ENCODE measurements at places on chromosomes 6 and 20.

DNA sequence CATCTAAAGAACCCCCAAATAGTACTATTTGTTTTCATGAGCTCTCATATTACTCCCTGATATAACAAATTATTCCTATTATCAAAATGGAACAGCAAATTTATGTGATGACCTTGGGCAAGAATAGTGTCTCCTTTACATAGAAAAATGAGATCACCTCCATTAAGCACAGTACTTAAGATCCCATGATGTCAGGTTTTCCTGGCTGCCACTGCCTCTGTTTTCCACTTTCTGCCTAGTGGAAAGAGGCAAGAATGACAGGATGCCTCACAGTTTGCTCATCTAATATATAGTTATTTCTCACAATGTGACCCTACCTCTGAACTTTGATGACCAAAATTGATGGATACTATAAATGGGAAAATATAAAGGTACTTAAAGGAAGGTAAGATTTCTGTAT lies 260.1 kb upstream of the SGK1 start:
- DNase-seq, result no peak

DNA sequence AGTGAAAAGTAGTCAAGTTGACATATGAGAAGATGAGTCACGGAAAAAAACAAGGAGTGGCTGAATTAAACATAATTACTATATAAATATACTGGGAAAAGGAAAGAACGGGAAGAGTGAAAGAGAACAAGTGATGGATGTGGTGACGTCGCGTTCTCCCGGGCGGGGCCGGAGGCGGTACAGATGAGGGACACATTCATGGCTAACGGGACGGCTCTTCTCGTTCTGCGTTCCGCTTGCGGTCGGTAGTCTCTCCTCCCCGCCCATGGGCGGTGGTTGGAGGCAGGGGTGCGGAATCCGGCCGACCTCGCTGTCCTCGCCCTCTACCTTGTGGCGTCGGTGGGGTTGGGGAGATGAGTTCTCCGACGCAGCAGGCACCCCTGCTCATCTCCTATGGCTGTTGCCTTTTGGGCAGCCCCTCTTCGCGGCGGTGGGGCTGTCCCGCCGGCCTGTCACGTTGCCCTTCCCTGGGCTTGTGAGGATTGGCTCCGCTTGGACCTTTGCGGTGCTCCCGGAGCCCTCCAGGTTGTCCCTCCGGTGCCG lies 22.5 kb downstream of the HLA-G start:
- peak; percentile 29 for DNase-seq

DNA sequence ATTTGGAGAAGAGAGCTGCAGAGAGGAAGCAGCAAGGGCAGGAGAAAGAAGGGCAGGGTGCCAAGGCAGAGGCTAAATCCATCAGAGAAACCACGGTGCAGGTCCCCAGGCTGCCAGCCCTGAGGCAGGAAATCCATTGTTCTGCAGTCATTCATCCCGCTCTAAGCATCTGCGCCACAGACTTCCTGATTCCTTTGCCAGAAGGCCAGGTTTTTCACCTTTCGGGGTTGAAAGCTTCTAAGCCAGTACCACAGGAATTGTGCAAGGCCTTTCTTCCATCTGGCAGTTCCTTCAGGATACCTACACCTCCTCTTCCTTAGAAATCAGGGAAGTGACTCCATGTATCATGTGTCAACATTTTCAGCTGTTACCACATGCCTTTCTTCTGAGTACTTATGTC lies 45.6 kb downstream of the ADGRF5 start:
- peak; percentile 22 for DNase-seq

DNA sequence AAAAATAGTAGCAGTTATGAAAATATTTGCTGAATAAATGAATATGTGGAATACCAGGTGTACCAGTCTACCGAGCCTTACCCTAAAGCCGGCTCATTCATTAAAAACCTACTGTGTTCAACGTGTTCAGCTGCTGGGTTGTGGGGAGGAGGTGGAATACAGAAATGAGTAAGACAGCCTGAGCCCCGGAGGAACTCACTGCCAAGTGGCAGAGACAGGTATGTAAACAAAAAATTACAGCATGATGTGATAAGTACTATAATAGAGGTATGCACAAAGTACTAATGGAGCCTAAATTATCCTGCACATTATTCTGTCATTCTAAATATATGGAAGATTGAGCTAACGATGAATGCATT lies 6.8 kb upstream of the ADTRP start:
- DNase-seq, result no peak

GRCh38 chr6:34423254-34423653 lies 2.6 kb downstream of the RPS10 start:
- no peak for DNase-seq

GRCh38 chr20:44690781-44691423 lies 24.3 kb upstream of the CCN5 start:
- DNase-seq, result peak; percentile 48

Measured in AG20443 (cell line).